ENCODE measurements at places on chromosomes 5 and 9.

- no peak for DNase-seq
Measured at GRCh38 chr5:151258201-151258611, 5.2 kb downstream of the GM2A start.

GRCh38 chr5:129856325-129856724 lies 47.9 kb upstream of the CHSY3 start:
- DNase-seq, result no peak

GRCh38 chr5:115888027-115888426 lies 46.3 kb downstream of the AP3S1 start:
- no peak for DNase-seq

DNA sequence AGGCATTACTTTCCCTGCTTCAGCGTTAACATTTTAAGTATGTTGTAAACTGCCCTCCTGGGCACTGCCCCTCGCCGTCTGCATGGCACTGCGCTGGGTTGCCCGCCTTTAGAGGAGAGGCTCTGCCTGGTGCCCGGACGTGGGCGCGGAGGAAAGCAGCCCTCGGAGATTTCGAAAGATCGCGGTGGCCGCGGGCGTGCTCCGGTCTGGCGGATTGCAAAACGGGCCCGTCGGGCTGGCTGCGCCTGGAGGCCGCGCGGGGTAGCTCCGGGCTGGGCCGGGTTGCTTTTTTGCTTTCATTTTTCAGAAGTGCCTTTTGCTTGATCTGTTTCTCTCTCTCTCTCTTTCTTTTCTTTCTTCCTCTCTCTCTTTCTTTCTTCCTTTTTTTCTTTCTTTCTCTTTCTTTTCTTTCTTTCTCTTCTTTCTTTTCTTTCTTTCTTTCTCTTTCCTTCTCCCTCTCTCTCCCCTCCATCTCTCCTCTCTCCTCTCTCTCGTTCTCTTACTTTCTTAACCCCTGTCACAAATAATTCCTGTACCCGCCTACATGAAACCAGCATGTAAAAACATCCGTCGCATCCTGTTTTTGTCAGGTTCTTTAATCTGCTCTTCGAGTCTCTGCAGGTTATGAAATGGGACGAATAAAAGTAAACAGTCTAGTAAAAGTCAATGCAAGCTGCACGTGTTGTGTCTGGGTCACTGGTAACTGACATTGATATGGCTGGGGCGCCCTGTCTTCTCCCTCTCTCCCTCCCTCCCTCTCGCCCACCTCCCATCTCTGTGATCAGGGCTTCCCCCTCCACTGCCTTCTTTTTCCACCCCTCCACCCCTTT lies 1.7 kb downstream of the FST start:
- peak; percentile 96 for DNase-seq

- DNase-seq, result no peak
Measured at GRCh38 chr5:91379246-91379913, 3.7 kb downstream of the ARRDC3 start.

Measured in esophagus muscularis mucosa (tissue), 4 donors.